ENCODE measurements at places on chromosomes 3 and 15. TPM values are rescaled to one million over a fixed set of nuclear protein-coding genes. Genes with fewer than 3 reads are reported as not detected.

GRCh38 chr3:149115114-149115513 is 14.3 kb upstream of the HPS3 start:
- DNase-seq, result no peak

DNA sequence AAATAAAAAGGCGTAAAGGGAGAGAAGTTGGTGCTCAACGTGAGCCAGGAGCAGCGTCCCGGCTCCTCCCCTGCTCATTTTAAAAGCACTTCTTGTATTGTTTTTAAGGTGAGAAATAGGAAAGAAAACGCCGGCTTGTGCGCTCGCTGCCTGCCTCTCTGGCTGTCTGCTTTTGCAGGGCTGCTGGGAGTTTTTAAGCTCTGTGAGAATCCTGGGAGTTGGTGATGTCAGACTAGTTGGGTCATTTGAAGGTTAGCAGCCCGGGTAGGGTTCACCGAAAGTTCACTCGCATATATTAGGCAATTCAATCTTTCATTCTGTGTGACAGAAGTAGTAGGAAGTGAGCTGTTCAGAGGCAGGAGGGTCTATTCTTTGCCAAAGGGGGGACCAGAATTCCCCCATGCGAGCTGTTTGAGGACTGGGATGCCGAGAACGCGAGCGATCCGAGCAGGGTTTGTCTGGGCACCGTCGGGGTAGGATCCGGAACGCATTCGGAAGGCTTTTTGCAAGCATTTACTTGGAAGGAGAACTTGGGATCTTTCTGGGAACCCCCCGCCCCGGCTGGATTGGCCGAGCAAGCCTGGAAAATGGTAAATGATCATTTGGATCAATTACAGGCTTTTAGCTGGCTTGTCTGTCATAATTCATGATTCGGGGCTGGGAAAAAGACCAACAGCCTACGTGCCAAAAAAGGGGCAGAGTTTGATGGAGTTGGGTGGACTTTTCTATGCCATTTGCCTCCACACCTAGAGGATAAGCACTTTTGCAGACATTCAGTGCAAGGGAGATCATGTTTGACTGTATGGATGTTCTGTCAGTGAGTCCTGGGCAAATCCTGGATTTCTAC is at the start of gene RARB:
Gene RARB, plus strand, starts transcription at position 322 of the 847 bp plus-strand sequence. Its CDS starts 469 bp downstream, at position 791.
- DNase-seq, result peak; percentile 56

DNA sequence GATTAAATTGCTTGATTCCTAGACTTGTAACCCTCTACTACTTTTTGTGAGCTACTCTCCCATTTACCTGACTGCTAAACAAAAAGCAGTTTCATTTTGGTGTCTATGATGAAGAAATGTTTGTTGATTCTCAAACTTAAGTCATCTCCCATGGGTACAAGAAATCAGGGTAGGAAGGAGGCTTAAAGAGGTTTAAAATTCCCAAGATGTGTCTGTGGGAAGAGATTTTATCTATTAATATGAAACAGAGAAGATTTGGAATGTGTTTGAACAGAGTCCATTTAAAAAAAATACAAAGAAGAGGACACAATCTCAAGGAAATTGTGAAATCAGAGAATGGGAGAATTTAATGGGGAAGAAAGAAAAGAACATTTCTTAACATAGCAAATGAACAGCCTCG is 14.8 kb downstream of the P3H2 start:
- DNase-seq, result no peak

- no peak for DNase-seq
Observed at GRCh38 chr15:68986322-68986721, 28.2 kb upstream of the NOX5 start.

GRCh38 chr3:18127859-18128681 is 297.1 kb downstream of the SATB1 start:
- DNase-seq, result no peak

- no peak for DNase-seq
Observed at GRCh38 chr3:62065985-62066693, 307.2 kb downstream of the FEZF2 start.

DNA sequence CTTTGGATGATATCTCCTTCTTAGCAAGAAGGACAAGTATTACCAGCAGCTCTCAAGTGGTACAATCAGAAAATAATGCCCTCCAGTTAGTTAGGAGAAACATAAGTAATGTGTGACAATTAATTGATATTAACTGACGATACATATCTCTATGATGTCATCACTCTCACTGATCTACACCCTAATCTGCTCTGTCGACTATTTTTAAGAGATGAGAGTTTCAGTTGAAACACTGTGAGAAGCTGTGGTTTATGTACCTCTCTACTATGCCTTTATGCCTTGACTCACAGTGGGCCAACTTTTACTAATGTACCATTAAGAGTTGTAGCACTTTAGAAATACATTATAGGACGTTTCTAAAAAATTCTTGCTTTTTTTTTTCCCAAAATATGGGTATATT is 8.6 kb downstream of the CEP152 start:
- no peak for DNase-seq

GRCh38 chr3:194308601-194309449 is 42.3 kb downstream of the CPN2 start:
- no peak for DNase-seq

- no peak for DNase-seq
Observed at GRCh38 chr15:59562448-59563186, 49.0 kb upstream of the GCNT3 start.

DNA sequence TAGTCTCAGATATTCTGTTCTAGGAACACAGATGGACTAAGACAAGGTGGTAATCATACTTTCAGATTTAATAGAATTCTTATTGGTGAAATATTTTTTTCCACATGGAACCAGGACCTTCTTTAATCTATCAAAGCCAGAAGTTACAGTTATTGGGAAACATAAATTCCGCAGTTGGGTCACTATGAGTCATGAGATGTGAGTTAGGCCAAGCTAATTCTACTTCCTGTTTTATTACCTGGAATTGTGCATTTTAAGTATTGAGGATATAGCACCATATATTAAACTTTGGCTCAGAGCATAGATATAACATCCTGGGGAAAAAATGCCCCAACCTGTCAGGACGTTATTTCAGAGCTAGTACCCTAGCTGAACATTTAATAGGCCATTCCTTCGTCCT is 96.4 kb upstream of the P3H2 start:
- no peak for DNase-seq

GRCh38 chr3:161070252-161070930 is 34.8 kb downstream of the B3GALNT1 start:
- peak; percentile 72 for DNase-seq

GRCh38 chr3:101810022-101810418 is 31.0 kb downstream of the NXPE3 start:
- no peak for DNase-seq

- no peak for DNase-seq
Observed at GRCh38 chr3:149152420-149152819, 23.0 kb downstream of the HPS3 start.

DNA sequence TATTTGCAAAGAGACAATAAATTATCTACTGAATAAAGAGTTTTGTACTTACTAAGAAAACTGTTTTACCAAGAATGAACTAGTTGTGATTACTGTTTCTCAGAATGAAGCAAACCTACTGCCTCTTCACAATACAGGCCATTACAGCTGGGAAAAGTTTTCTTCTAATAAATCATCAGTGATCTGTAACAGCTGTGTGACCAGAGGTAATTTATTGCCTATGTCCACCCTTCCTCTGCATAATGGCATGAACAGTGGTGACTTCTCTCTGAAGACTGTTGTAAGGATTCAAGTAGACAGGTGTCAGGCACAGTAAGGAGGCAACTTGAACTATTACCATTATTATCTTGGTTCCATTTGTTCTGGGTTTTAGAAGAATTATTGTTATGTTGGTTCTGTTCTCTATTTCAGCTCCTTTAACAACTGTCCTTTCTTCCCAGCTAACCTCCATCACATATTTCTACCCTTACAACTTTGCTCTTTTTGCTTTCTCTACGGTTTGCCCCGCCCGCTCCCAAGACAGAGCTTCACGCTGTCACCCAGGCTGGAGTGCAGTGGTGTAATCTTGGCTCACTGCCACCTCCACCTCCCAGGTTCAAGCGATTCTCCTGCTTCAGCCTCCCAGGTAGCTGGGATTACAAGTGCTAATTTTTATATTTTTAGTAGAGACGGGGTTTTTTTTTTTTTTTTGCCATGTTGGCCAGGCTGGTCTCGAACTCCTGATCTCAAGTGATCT is 51.5 kb downstream of the PRKAR2A start:
- no peak for DNase-seq

GRCh38 chr15:100941536-100941935 is 22.4 kb downstream of the LRRK1 start:
- no peak for DNase-seq

Gene RYR3
- not detected for total RNA-seq

Gene FYTTD1
- 42.6 TPM for total RNA-seq

Gene TMEM40
- not detected for total RNA-seq

Gene MESP2
- total RNA-seq, result not detected

Gene ACKR2
- not detected for total RNA-seq
